MV-4-11 (cell line): ENCODE measurements at places on chromosomes 7 and 10.

GRCh38 chr10:3869036-3869435, 84.0 kb upstream of the KLF6 start:
- no peak for DNase-seq

GRCh38 chr10:95431900-95432342, 129.2 kb downstream of the SORBS1 start:
- DNase-seq: no peak

- DNase-seq: no peak
Observed at GRCh38 chr7:144454-144826, 47.9 kb upstream of the FAM20C start.

DNA sequence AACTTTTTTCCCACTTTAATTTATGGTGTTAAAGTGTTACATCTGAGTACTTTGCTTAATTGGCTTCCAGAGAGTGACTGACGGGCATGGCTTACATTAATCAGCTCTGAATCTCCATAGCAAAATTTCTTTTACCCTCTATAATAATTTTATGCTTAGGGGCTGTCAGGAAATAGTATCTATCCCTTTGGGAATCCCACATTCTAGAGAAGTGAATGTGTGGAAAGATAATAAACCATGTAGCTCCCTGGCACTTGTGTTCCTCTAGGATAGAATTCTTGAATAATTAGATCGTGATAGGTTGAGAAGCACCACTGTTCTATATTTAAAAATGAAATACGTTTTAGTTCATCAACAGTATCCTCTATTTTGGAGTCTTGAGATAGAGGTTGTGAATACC, 89.6 kb downstream of the DNAJB9 start:
- DNase-seq: no peak

GRCh38 chr7:67786021-67786420, 789.4 kb downstream of the TYW1 start:
- no peak for DNase-seq

DNA sequence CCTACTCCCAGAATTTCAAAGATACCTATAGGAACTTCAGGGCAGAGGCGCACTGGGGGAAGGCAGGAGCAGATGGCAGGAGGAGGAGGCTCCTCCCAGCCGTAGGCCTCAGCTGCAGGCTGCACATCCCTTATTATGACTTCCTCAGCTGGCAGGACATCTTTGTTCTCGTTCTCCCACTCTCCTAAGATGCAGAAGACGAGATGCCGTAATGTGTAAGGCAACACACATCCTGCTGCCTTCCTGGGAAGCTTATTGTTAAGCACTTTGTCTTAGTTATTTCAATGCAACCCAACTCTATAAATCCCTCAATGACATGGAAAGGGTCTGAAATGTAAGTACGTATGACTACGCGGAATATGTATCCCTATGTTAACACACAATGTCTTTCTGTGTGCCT, 599.8 kb upstream of the MGMT start:
- no peak for DNase-seq

DNA sequence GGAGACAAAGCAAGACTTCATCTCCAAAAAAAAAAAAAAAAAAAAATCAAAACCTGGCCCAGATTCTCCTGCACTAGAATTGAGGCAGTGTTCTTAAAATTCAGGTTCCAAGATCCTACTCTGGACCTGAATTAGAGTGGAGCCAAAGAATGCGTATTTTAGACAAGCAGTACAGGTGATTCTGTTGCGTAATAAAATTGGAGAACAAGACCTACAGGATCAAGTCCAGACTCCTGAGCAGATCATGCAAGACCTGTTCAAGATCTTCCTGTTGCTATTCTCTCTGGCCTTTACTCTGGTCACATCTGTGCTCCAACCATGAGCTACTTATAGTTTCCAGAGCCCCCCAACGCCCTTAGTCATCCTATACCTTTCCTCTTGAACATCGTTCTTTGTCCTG, 51.5 kb upstream of the RSBN1L start:
- DNase-seq: no peak
